Stimulated activated CD8-positive, alpha-beta memory T cell treated with anti-CD3 and anti-CD28 coated beads, Interleukin-4, amount 100 ng/mL, for 1 hour (primary cell): ENCODE measurements at places on chromosomes 2 and 18.

DNA sequence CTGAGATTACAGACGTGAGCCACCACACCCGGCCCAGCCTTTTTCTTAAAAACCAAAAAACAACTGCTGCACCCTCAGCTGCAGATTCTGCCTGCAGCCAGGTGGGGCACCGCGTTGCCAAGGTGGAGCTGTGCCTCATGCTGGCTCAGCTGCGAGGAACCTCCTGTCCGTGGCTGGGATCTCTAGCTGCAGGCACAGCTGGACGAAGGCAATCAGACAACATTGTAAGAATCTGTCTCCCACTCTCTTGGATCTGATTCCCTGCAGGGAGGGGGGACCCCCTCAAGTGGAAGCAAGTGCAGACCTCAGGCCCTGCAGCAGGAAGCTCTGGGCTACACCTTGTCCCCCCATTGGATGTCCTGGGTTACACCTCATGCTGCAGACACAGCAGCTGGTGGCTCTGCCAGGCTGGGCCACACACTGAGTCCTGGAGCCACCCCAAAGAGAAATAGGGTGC, 24.1 kb downstream of the CIDEA start:
- no peak for DNase-seq

DNA sequence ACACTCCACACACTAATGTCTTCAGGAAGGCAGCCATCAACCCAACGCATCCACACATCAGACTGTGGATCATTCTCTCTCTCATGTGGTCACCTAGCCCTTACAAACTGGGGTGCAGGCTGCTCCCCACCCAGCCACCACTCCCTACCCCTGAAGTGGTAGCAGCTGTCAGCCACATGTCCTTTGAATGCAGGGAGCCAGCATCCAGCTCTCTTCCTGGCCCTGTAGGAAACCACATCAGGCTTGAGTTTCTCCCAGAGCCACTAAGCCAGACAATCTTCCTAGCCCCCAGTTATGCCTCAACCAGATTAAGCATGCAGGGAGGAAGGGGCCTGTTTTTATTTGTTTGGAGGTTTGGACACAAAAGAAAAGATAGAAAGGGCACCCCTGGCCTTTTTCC, 52.8 kb upstream of the SPP2 start:
- DNase-seq: no peak

GRCh38 chr2:148162871-148163270, 142.0 kb downstream of the MBD5 start:
- DNase-seq: no peak

DNA sequence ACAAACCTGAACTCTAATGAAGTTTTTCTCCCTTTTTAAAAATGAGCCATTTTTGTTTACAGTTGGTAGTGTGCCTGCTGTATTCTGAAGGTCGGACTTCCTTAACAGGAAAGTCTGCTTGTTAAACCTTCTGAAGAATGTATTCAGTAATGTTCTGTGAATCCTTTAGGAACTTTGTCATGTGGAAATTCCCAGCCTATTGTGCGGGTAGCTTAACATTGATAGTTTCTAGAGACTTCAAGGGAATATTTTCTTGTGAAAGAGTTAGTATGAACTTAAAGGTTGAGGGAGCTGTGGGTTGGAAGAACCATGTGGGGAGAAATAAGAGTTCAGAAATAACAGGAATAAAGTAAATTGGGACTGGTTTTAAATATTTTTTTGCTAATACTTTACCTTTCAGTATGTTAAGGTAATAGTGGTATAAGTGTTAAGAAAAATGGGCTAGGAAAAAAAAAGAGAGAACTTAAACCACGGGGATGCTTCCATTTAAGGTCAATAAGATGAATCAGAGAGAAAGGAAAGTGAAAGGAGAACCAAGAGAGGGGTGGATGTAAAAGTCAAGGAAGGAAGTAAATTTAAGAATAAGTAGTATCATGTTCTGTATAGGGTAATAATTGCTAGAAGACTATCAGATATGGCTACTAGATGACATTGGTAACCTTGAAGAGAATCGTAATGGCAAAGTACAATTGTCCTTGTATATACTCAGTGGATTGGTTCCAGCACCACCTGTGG, 90.5 kb downstream of the PMS1 start:
- no peak for DNase-seq

DNA sequence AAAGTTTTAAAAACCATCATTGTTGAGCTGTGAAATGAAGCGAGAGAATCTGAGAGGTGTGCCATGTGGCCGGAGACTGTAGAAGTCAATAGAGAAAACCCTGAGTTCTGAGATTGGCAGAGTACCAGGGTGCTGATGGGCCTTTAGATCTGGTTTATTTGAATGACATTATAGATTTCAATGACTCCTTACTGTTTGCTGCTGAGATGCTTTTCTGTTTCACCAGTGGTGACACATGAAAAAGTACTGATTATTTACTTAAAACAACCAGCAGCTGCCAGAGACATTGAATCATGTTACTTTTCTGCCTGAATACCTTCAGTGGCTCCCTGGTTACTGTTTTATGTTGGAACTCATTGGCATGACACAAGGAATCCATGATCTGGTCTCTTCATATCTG, 602.7 kb upstream of the ZNF804A start:
- no peak for DNase-seq

DNA sequence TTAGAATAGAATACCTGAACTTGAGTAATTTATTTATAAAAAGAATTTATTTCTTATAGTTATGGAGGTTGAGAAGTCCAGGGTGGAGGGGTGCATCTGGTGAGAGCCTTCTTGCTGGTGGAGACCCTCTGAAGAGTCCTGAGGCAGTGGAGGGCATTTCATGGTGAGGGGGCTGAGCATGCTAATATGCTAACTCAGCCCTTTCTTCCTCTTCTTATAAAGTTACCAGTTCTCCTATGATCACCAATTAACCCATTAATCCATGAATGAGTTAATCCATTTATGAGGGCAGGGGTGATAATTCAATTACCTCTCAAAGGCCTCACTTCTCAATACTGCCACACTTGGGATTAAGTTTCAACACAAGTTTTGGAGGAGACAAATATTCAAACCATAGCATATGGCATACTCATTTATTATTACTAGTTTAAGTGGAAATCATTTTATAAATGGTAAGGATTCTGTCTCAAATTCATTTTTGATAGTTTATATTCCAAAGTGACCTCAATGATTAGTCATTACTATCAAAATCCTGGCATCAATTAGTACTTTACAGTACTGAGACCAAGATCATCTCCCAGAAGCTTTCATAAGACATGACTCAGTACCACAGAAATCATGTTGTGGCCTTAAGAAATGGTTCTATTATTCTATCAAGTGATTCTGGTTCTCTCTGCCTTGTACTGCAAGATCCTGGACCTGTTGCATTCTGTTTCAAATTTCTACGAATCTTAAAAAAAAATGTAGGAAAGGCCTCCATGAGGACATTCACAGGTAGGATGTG, 5.5 kb downstream of the ZNF396 start:
- no peak for DNase-seq

DNA sequence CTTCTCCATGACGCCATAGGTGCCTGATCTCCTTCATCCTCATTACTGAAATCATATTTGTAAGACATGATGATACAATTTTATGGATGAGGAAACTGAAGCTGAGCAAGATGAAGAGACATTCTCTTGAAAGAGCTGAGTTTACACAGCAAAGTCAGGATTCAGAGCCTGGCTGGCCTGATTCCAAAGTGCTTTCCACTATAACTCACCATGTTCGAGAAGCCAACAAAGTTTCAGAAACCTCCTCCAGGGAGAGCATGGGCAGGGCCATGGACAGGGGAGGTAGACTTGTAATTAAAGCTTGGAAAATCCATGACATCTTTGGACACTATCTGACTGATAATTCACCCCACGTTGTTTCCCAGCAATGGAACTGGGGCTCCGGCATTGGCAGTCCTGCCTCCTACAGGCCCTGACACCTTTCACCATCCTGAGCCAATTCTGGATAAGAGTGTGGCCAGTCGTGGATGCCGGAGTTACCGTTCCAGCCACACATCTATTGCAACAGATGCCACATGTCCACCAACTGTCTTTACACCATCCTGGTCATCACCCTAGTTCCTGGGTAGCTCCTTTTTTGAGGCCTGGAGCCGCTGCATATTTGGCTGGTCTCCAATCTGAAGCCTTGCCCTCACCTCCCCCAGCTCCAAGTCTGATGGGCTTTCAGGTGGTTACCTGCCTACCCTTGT, 85.0 kb upstream of the PPP1CB start:
- no peak for DNase-seq

- no peak for DNase-seq
Observed at GRCh38 chr2:75561566-75562512, 1.1 kb upstream of the EVA1A start.

DNA sequence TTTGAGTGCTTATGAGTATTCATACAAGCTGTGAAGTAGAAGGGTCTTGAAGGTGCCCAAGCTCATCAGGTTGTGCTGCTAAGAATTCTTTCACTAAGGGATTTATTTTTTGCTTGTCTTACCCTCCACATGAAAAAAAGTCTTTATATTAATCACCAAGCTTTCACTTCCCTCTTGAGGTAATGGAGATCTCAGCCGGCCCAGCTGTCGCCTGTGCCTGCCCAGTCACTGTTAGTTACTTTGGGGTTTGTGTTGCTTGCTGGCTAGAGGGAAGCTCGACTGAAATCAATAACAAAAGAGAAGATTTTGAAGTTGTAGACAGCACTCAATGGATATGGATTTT, 21.9 kb downstream of the MC2R start:
- DNase-seq: no peak

DNA sequence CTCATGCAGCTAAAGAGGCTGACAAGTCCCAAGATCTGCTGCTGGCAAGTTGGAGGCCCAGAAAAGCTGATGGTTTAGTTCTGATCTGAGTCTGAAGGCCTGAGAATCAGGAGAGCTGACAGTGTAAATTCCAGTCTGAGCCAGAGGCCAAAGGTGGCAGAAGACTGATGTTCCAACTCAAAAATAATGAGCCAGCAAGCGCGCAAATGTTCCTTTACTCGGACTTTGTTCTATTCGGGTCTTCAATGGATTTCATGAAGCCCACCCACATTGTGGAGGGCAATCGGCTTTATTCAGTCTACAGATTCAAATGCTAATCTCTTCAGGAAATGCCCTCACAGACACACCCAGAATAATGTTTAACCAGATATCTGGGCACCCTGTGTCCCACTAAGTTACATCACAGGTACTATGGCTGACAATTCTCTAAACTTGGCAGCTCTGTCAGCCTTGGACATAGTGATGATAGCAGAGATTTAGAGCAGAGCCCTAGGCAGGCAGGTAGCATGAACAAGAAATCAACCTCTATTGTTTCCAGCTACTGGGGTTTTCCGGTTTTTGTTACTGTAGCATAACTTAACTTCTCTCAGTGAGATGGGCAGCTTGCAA, 318.5 kb downstream of the HRH4 start:
- no peak for DNase-seq

GRCh38 chr2:71538656-71539265, 85.4 kb downstream of the DYSF start:
- DNase-seq: no peak
